ENCODE measurements at places on chromosomes 12 and 14.
A peak's percentile ranks its signal among the peaks of the same experiment; 100 is the strongest.

DNA sequence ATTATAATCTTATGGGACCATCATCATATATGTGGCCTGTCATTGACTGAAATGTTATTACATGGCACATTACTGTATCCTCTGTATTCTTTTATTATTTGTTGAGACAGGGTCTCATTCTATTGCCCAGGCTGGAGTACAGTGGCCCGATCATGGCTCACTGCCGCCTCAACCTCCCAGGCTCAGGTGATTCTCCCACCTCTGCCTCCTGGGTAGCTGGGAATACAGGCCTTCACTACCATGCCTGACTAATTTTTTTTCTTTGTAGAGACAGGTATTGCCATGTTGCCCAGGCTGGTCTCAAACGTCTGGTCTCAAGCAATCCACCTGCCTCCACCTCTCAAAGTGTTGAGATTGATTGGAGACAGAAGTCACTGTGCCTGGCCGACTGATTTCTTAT is 153.2 kb downstream of the RASSF9 start:
- DNase-seq = no peak

GRCh38 chr12:67747869-67748742 is 99.6 kb downstream of the DYRK2 start:
- no peak for DNase-seq

GRCh38 chr14:74213907-74214803 is 25.1 kb upstream of the VSX2 start:
- no peak for DNase-seq

DNA sequence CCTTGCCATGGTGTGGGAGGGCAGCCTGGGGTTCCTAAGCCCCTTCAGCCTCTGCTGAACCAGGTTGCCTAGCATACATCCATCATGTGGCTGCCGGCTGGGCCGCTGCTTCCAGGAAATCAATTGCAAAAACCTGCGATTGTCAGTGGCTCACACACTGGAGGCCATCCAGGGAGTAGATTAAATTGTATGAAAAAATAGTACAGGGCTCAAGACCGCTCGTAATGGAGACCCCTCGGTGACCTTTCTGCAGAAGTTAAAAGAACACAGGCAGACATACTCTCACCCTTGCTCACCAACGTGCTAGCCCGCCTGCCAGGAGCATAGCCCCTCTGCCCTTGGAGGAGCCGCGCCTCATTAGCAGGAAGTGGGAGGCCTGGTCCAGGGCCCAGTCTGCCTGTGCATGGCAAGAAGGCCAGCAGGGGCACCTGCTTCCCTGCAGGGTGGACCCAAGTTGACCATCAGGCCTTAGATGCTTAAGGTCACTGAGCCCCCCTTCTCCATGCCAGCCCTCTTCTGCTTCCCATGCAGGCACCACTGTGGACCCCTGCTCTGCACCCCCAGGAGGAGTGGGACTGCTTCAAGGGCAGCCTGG is 31.4 kb upstream of the CIPC start:
- DNase-seq = no peak

GRCh38 chr12:75545636-75546035 is 34.2 kb upstream of the KRR1 start:
- DNase-seq = no peak

GRCh38 chr14:101774814-101775213 is 13.3 kb downstream of the PPP2R5C start:
- DNase-seq = no peak

- no peak for DNase-seq
Measured at GRCh38 chr14:71597955-71598660, 334.1 kb upstream of the RGS6 start.

- no peak for DNase-seq
Measured at GRCh38 chr14:56959869-56960268, 149.6 kb upstream of the OTX2 start.

GRCh38 chr14:64848239-64848638 is 31.5 kb downstream of the SPTB start:
- no peak for DNase-seq

DNA sequence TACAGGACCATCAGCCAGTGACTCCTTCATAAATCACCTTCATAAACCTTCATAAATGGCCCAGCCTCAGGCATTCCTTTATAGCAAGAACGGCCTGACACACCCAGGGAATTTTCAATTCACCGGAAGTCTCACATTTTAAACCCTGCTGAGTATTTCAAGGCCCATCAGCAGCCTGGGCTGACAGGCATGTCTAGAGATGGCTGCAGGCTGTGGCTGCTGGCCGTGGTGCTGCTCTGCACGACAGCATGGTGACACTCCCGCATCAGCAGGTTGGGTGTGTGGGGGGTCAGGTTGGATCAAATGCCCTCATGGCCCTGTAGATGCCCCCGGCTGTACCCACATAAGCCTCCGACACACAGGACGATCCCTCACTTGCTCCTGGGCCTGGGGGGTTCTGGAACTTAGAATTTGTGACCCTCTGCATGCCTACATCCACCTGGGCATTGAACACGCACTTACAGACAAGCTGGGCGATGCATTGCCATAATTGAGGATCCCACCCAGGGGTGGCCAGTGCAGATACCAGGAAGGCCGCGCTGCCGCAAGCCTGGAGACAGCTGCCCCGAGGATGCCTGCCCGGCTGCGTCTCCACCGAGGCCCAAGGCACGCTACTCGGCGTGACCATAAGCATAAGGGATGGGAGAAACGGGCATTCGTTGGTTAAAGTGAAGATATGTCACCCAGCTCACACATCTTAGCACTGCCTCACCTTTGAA is 124.3 kb downstream of the PIWIL1 start:
- no peak for DNase-seq

GRCh38 chr12:127770118-127770517 is 496.9 kb upstream of the TMEM132C start:
- DNase-seq = no peak

GRCh38 chr12:67446716-67447115 is 177.6 kb downstream of the CAND1 start:
- no peak for DNase-seq

- DNase-seq = peak; percentile 42
Measured at GRCh38 chr12:111298582-111299436, 70.1 kb downstream of the PHETA1 start.

GRCh38 chr12:26473291-26473690 is 277.9 kb downstream of the SSPN start:
- DNase-seq = no peak

DNA sequence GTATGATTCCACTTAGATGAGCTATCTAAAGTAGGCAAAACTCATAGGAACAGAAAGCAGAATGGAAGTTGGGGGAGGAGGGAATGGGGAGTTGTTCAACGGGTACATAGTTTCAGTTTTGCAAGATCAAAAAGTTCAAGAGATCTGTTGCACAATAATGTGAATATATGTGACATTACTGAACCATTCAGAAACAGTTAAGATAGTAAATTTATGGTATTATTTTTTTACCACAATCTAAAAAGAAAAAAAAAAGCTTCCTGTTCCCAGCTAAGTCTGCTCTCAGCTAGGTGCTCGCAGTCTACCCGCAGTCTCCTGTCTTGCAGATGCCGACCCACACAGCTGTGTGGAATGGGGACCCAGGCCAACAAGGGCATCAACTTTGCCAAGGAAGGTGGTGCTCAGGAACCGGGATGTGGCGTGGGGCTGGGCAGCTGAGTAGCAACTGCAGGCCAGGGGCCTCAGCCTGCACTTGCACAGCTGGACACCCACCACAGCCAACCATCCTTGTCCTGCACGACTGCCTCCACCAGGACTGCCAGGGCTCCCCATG is 15.3 kb upstream of the ANO6 start:
- DNase-seq = no peak

- DNase-seq = no peak
Measured at GRCh38 chr14:63192085-63192484, 12.2 kb upstream of the RHOJ start.

DNA sequence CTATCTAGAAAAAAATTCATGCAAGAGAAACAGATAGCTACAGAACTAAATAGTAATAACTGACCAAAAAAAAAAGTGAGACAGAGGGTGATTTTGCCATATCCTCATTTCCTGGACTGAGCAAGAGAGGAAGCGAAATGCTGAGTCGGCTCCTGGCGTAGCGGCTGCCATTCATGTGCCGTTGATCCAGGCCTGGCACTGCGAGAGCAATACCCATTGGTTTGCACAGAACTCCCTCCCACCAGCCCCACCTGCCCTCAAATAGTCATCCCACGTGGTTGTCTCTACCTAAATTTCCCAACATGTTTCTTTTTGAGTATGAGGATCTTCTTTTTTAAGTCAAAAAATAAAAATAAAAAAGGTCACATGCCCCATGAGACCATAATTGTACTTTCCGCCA is 9.4 kb upstream of the WNT5B start:
- no peak for DNase-seq

DNA sequence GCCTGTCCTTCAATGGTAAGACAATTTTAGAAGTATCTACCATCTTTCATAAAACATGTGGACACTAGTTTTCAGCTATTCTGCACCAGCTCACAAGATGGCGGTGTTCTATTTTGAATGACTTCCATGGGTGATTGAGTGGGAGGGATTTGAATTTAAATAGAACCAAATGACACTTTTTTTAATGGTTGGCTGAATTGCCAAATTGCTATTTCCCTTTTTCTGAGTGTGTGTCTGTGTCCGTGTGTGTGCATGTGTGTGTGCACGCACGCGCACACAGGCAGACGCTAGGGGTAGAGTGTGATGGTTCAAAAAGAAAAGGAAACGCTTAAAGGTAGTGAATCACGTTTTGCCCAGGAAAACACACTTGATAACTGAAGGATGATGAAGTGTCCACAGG is 362.6 kb downstream of the DAD1 start:
- no peak for DNase-seq

DNA sequence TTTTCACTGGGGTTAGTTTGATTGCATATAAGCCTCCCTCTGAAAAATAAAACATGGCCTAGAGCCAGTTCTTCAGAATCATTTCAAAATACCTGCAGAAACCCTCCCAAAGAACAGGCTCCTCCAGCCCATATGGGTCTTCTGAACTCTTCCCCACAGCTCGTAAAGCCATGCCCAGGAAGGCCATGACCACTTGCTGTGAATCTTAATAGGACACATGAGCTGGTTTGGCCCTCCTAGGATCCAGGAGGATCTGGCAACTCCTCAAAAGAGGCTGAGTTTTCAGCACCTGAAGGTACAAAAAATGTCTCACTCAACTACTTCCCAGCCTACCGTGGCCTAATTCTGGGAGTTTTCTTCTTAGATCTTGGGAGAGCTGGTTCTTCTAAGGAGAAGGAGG is 2.4 kb downstream of the MYBPC1 start:
- no peak for DNase-seq

DNA sequence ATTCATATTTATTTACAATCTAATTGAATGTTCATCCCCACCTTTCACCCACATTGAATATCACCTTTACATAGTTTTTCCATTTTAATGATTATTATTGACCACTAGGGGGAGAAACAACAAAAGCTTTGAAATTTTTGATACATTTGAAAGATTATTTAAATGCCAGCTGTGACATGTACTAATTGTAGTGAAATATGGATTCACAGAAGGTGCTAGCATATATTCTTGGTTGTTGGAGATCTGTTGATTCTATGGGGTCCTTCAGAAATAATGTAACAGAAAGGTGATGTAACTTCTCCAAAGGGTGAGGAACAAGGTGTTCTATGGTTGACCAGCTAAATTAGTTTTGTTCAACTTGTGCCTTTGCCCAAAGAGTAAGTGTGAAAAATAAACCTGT is 22.4 kb upstream of the GPR33 start:
- peak; percentile 35 for DNase-seq

DNA sequence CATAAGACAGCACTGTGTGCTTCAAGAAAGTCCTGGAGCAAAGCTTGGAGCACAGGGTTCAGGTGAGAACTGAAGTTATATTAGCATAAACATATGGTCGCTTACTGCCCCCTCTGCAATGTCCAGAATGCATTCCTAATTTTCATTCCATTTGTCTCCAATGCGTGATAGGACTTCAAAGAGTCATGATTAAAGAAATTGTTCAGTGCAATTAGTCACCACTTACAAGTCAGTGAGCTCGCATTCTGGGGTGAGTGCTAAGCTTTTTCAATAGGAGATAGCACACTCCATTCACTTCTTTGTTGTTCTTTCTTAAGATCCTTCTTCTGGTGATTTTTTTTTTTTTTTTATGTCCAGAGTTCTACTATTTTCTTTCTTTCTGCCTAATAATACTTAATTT is 398.4 kb downstream of the SYT1 start:
- no peak for DNase-seq

DNA sequence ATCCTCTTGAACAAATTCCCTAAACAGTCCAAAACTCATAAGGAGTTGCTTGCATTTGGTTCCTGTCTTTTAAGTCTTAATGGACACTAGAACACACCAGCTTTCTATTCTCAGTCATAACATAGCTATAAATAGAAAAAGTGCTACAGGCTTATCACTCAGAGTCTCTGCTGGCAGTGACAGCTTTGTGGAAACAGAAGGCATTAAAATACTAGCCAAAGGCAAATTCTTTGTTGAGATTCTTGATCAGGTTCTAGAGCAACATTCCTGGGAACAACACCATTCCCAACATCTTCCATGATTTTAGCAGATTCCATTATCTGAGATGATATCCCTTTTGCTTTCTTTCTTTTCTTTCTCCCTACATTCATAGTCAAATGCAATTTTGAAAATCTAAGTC is 207.7 kb upstream of the PLEKHG7 start:
- no peak for DNase-seq

- no peak for DNase-seq
Measured at GRCh38 chr12:82620917-82621316, 65.8 kb upstream of the TMTC2 start.

- DNase-seq = no peak
Measured at GRCh38 chr12:109127533-109128242, 11.3 kb downstream of the ACACB start.

- no peak for DNase-seq
Measured at GRCh38 chr12:57764662-57765002, 2.2 kb downstream of the CYP27B1 start.

DNA sequence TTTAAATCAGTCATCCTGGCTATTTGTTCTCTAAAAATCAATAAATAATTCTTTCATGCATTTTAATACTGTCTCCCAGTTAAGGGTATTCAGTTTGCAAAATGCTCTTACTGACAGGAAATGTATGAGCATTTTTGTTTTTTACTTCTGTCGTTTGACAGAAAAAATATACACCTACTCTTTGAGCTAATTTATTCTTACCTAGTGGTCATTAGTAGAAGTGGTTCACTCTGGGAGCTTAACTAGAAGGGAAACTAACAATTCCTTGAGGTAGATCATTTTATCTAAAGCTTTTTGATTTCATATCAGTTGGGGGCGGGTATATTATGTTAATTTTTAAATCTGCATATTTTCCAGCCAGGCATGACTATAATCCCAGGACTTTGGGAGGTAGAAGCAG is 33.8 kb upstream of the PAPLN start:
- no peak for DNase-seq

GRCh38 chr14:65860956-65861611 is 448.6 kb downstream of the FUT8 start:
- DNase-seq = no peak

GRCh38 chr14:74144789-74145188 is 60.0 kb downstream of the LIN52 start:
- no peak for DNase-seq
